Stimulated activated CD4-positive, alpha-beta T cell treated with anti-CD3 and anti-CD28 coated beads, TNF-alpha, amount 100 ng/mL, for 48 hours (primary cell): ENCODE measurements at places on chromosomes 13 and 19.
A peak's percentile ranks its signal among the peaks of the same experiment; 100 is the strongest.

DNA sequence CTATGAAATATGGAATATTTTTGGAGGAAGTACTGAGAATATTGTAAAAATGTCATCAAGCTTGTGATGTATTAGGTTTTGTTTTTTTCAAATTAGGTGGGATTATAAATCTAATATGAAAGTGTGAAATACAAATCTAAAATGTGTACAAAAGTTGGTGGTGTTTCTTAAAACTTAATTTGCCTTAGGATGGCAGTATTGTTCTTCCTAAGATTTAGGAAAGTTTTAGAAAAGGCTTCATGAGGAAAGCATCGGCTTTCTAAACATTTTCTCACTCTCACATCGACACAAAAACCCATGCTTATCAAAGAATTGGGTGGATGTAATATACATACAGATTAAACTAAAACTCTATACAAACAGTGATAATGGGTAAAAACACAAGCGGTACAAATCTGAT, 972.0 kb upstream of the PCDH20 start:
- no peak for DNase-seq

GRCh38 chr13:95267662-95268342, 33.4 kb downstream of the ABCC4 start:
- DNase-seq = no peak

- DNase-seq = no peak
Measured at GRCh38 chr13:41398494-41399170, 58.7 kb upstream of the RGCC start.

DNA sequence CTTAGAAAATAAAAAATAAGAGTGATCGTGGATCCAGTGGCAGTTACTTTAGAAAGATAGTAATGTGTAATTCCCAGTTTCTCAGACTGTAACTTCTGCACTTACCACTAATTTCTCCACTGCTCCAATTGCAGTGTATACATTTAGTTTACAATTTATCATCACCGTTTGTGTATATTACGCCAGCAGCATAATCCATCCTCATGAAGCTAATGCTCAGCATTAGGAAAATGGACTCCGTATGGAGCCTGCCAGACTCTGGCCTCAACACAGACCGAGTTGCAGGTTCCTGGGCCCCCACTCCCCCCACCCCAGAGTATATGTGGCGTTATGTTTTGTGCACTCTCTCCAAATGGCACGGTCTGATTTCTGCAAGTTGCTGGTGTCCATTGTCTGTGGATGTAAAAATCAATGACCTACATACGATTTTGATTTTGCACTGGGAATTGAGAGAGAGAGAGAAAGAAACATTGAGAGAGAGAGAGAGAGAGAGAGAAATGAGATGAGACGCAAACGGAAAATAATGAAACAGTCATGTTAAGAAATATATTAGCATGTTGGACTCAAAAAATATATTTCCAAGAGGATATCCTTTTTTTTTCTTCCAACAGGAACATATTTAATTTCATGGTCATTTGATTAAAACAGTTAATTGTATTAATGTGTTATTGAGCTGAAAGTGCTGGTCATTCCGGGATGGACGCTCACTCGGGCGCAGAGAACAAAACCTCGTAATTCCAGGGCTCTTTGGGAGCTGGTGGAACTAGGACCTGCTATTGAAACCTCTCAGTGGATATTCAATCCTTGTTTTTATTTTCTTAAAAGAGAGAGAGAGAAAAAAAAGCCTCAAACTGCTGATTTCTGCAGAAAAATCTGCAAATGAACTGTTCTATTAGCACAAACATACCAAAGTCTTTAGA, 278.8 kb downstream of the TSHZ3 start:
- DNase-seq = no peak

DNA sequence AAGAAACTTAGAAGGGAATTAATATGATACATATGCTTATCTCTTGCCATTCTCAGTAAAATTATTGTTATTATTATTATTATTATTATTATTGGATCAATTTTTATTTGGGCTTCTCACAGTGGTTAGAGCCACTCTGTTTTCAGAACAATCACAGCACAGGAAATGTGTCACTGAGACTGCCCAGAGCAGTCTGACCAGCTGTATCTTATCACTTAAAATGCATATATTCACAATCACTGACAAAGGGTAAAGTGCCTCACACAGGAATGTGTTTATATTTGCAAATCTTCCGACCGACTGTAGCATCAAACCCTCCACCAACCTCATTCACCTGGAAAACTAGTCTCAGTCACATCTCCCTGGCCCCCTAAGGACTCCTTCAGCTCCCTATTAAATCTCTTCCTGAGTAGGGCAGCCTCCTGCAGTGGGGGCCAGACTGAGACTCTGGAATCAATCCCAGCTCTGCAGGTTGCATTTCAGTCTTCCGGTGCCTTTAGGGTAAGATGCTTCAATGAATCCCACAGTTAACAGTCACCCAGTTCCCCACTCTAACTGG, 738.3 kb upstream of the SLITRK5 start:
- DNase-seq = no peak

GRCh38 chr13:34408640-34409039, 533.4 kb upstream of the NBEA start:
- no peak for DNase-seq

DNA sequence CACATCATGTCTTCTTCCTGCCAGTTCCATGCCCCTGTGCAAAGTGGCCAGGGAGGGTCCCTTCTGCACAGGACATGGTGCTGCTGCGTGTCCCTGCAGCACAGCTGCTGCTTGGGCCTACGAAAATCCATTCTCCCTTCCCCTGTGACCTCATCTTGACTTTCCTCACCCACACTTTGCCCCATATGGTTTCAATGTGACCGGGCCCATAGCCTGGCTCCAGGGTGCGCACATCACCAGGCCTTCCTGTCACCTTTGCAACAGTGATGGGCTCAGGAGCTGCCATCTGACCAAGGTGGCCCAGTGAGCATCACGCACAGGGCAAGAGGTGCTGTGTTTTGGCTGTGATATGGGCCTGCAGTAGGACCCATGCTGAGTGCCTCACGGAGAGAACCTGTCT, 10.8 kb downstream of the PPP1R12C start:
- no peak for DNase-seq

DNA sequence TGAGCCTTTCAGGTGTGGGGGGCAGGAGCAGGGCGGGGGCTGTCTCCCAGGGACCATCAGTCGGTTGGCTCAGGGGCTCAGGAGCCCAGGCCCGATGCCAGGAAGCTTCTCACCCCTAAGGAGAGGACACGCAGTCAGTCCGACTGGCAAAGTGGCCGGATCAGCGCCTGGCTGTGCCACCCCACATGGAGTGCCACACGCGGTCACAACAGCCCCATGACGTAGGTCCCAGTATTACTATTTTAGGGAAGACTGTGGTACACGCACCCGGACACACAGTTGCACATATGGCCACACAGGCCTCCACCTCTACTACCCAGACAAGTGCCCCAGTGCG, 29.3 kb upstream of the GRTP1 start:
- no peak for DNase-seq

GRCh38 chr19:6590827-6591319, at the start of gene CD70:
TSS of gene CD70 (minus strand) at chr19:6591150. CDS start at chr19:6591002, 148 bp downstream.
- DNase-seq = peak; percentile 39

- DNase-seq = no peak
Measured at GRCh38 chr19:13796301-13797057, 1.2 kb downstream of the ZSWIM4 start.

- no peak for DNase-seq
Measured at GRCh38 chr19:42098781-42099180, 22.8 kb downstream of the ZNF574 start.

- DNase-seq = no peak
Measured at GRCh38 chr13:70473907-70474306, 365.7 kb upstream of the KLHL1 start.

GRCh38 chr13:41650706-41651105, 193.4 kb downstream of the RGCC start:
- no peak for DNase-seq

DNA sequence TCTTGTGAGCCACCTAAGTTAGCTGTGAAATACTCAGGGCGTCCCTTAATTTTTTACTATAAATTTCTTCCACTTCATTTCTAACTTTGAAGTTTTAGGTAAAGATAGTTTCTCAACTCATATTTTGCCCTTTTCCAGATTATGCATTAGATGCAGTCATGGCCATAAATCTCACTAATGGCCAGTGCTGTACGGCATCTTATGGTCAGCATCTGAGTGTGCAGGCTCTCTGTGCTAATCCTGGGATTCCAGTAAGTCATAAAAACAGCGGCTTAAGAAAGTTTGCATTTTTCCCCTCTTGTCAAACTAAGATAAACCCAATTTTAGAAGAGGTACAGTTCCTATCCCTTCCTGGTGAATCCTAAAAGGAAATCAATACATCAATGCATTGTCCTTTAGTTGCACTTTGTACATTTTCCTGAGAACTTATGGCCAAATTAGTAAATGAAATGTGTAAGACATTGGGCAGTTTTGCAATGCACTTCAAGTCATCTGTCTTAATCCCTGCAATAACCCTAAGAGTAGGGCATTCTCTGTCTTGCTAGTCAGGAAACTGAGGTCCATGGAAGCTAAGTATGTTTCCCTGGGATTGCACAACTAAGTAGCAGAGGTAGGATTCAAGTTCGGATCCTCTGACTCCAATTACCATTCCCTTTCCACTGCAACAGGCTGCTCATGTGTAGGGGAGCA, 146.2 kb downstream of the DCT start:
- no peak for DNase-seq

DNA sequence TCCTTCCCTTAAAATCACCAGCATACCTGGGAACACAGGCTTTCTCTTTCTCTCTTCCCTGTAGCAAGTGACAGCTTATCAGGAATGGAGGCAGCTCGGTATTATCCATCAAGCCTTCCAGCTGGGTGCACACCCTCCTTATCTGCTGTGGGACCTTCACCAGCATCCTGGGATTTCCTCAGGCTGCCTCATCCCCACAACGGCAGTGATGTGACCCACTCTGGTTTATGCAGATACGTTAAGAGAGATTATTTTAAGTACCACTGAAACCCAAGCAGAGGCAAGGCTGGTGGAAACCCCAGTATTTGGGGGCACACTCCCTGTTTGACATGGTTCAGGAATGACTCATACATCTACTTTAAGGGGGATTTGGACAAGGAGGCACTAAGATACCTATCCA, 192.1 kb downstream of the TM9SF2 start:
- no peak for DNase-seq

- DNase-seq = no peak
Measured at GRCh38 chr13:33262062-33262487, 23.5 kb downstream of the STARD13 start.

- no peak for DNase-seq
Measured at GRCh38 chr19:2223959-2224358, 12.2 kb downstream of the PLEKHJ1 start.

GRCh38 chr19:1016647-1017114, 4.2 kb downstream of the TMEM259 start:
- DNase-seq = no peak

- no peak for DNase-seq
Measured at GRCh38 chr13:30429235-30429634, 6.9 kb downstream of the UBE2L5 start.

- no peak for DNase-seq
Measured at GRCh38 chr19:7251494-7251893, 42.7 kb downstream of the INSR start.

GRCh38 chr13:26528527-26528926, 29.0 kb upstream of the WASF3 start:
- no peak for DNase-seq

- no peak for DNase-seq
Measured at GRCh38 chr13:99662678-99663077, 161.4 kb downstream of the TM9SF2 start.

DNA sequence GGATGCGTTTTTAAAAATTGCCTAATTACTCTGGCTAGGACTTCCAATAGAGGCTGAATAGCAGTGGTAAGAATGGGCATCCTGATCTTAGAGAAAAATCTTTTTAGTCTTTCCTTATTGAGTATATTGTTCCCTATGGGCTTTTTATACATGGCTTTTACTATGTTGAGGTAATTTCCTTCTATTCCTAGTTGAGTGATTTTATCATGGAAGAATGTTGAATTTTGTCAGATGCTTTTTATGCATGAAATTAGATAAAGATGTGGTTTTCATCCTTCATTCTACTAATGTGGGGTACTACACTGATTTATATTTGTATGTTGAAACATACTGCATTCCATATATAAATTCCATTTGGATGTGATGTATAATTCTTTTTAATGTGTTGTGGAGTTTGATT, 2673.8 kb downstream of the PCDH9 start:
- DNase-seq = no peak

GRCh38 chr19:6718111-6718740, 2.2 kb downstream of the C3 start:
- DNase-seq = no peak

- DNase-seq = no peak
Measured at GRCh38 chr13:75384879-75385707, 96.9 kb downstream of the TBC1D4 start.

- DNase-seq = no peak
Measured at GRCh38 chr13:51630288-51630615, 46.0 kb downstream of the WDFY2 start.

- DNase-seq = no peak
Measured at GRCh38 chr19:35757231-35757748, 461 bp upstream of the HSPB6 start.

- DNase-seq = no peak
Measured at GRCh38 chr19:45508417-45508860, 1.2 kb downstream of the VASP start.

GRCh38 chr19:49362048-49362928, at the start of gene TEAD2:
TSS of gene TEAD2 (minus strand) at chr19:49362416. CDS start at chr19:49360075, 2,341 bp downstream.
- no peak for DNase-seq

- DNase-seq = peak; percentile 31
Measured at GRCh38 chr19:17205237-17206140, 9.7 kb upstream of the USE1 start.

GRCh38 chr19:16367261-16367683, 42.6 kb downstream of the KLF2 start:
- no peak for DNase-seq

GRCh38 chr19:51192689-51193088, 32.2 kb upstream of the CD33 start:
- no peak for DNase-seq

DNA sequence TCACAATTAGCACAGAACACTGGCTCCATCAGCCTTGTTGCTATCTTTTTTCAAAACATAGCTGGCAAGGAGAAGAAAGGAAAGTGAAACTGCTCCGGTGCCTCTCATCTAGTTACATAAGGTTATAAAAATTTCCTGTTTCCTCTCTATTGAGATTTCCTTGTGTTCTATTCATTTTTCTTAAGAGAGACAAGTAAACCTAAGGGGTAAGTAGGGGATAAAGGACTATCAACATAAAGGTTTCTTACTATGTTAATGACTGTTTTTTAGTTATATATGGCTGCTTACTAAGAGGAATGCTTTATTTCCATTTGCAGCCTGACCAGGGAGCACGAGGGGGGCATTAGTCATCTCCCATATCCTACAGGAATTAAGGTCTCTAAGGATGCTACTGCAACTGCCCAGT, 73.2 kb upstream of the MLNR start:
- DNase-seq = no peak

GRCh38 chr19:51271067-51271466, 20.2 kb downstream of the SIGLECL1 start:
- DNase-seq = no peak

- DNase-seq = no peak
Measured at GRCh38 chr19:18869023-18869618, 26.8 kb downstream of the CERS1 start.

- no peak for DNase-seq
Measured at GRCh38 chr13:94182185-94182761, 297.2 kb downstream of the DCT start.

- no peak for DNase-seq
Measured at GRCh38 chr19:35363001-35363590, 4.8 kb downstream of the FFAR3 start.

GRCh38 chr13:97866346-97866745, 87.1 kb upstream of the IPO5 start:
- no peak for DNase-seq

GRCh38 chr19:56538761-56539263, at the start of gene ZFP28:
TSS of gene ZFP28 (plus strand) at chr19:56538948. CDS start at chr19:56539019, 71 bp downstream.
- peak; percentile 35 for DNase-seq

GRCh38 chr13:18991060-18991459, 190.6 kb downstream of the TUBA3C start:
- DNase-seq = no peak
